ENCODE measurements at places on chromosomes 2 and 18.

GRCh38 chr18:74679006-74679678, 81.5 kb downstream of the ZNF407 start:
- no peak for DNase-seq

DNA sequence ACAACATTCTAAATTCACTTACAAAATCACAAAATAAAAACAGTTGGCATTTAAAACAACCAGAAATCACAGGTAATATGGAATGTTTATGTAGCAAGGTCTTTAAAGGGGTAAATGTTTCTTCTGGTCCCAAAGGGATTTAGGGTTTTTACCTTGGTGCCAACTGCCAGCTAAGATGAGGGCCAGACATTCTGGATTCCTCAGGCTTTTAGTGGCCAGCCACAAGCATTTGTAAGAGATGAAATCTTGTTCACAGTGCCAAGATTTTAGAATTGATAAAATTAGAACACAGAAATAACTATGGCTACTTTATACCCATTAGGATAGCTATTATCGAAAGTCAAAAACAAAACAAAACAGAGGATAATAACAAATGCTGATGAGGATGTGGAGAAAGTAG, 60.4 kb upstream of the CDKL4 start:
- no peak for DNase-seq

DNA sequence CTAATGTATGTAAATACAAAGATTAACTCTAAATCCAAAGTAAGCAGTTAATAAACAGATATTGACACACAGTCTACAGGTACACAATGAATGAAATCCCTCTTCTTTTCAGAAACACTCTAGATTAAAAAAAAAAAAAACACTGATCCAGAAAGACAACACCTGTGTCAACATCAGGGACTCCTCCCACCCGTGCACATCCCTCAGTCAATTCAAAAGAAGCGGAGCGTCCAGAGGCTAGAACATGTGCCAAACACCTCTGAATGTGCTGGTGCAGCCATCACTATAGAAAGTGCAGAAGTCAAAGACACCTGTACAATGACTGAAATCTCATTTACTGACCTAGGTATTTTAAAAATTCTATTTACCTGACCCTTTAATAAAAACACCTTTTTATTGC, 622.6 kb upstream of the ID2 start:
- DNase-seq = no peak

DNA sequence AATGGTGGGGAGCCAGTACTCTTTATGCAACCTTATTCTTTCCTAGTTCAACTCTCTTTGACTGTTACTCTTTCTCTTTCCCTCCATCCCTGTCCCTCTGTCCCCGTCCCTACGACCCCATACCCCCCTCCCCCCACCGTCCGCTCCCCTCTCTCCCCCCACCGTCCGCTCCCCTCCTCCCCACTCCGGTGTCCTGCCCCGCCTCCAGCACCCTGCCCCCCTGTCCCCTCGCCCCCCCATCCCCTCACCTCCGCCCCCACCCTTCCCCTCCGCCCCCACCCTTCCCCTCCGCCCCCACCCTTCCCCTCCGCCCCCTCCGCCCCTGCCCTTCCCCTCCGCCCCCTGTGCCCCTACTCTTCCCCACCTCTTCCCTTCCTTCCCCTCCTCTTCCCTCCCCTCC, 128.4 kb downstream of the LPIN1 start:
- DNase-seq = no peak

- DNase-seq = no peak
Observed at GRCh38 chr2:45806563-45807358, 155.3 kb downstream of the PRKCE start.

- DNase-seq = no peak
Observed at GRCh38 chr18:36329684-36330434, 32.3 kb downstream of the FHOD3 start.

GRCh38 chr2:98346311-98347236, at the start of gene CNGA3:
TSS of gene CNGA3 (plus strand) at chr2:98346456. CDS start at chr2:98369976, 23,520 bp downstream.
- peak; percentile 11 for DNase-seq

GRCh38 chr2:197208841-197209240, 101.7 kb downstream of the ANKRD44 start:
- DNase-seq = no peak

GRCh38 chr2:186533717-186534116, 47.7 kb downstream of the ZC3H15 start:
- DNase-seq = no peak

DNA sequence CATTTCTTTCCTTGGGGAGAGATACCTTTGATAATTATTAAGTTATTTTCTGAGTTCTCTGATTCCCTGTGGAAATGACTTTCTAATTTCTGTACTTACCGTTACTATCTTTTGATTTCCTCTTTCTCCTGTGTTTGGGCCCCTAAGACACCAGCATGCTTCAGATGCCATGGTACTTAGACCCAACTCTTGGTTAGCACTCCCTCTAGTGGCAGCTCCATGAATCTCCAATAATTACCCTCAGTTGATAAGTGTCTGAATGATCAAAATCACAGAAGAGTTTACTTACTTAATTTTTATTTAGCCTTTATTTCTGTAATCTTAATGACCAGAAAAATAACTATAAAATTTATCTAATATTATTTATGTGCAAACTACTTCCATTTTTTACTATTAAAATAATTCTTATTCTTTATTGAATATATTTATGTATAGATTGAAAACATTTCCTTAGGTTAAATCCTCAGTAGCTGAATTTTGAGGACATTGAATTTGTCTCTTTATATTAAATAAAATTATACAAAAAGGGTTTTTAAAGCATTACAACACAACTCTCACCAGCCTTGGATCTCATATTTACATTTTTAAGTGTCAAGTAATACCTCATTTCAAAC, 300.4 kb downstream of the KCNS3 start:
- peak; percentile 41 for DNase-seq

DNA sequence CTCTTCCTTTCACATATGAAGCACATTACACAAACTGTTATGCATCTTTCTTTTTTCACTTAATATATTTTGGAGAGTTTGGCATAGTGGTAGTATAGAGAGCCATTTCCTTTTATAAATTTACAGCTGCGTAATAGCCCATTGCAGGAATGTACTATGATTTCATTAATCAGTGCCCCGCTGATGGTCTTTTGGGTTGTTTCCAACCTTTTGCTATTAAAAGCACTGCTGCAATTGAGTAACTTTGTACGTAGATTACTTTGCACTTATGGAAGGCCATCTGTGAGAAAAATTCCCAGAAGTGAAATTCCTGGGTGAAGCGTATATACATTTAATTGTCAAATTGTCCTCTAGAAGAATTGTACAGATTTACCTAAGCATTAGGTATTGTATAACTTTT, 565.3 kb upstream of the ZNF804A start:
- DNase-seq = no peak

DNA sequence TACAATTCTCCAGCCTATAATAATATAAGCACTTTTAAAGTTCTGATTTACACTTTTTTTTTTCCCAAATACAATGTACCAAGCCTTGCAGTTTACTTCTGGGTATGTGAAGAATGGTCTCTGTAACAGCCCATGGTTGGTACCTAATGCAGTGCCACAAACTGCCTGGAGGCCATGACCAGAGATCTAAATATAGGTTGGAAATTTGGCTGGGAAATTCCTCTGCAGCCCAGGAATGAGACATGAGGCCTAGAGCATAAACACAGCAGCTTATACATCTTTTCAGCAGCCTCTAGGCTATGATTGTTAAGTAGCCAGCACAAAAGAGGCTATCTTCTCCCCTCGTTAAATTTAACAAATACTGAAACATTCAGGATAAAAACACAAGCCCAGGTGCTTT, 432.0 kb upstream of the FAM98A start:
- DNase-seq = no peak

DNA sequence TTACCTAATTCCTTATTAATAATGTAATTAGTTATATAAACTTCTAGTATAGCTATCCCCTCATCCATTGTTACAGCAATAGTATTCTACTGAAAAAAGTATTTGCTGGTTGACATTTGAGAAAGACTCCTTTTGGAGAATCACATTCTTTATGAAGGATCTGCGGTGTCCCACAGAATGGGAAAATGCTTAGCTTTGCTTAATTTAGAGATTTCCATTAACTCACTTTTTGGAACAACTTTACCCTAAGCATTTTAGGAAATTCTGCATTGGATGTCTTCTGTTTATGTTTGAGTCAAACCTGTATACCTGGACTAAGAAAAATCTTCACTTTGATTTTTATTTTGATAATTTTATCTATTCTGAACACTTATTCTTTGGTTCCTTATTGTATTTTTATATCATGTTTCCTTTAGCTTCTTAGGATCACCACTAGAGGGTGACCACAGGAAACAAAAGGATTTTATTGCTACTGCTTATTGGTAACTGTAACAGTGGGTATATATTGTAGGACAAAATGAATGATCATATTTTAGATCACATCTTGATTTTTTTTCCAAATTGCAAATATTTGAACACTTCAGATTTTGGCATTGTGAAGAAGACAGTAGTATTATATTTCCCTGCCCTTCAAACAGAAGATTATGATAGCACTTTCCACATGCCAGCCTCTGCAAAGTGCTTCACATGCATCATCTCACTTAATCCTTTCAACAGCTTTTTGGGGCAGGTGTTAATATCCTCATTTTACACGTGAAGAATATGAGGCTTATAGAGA, 79.6 kb downstream of the MIB1 start:
- no peak for DNase-seq

DNA sequence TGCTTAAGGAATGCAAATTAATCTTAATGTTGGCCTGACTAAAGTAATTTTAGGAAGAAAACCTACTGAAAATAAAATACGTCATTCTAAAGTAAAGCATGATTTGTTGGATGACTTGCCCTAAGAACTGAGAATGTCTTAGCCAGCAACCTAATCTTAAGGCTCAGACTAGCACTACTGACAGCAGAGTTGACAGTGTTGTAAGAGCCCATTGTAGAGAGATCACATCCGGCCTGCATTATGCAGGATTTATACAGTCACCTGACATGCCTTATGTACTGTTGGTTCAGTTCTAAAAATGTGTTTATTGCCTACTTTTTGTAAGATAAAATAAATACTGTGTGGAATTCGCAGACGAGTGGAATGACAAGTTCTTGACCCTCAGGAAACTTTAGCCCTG, 82.3 kb downstream of the TMEM185B start:
- DNase-seq = no peak

DNA sequence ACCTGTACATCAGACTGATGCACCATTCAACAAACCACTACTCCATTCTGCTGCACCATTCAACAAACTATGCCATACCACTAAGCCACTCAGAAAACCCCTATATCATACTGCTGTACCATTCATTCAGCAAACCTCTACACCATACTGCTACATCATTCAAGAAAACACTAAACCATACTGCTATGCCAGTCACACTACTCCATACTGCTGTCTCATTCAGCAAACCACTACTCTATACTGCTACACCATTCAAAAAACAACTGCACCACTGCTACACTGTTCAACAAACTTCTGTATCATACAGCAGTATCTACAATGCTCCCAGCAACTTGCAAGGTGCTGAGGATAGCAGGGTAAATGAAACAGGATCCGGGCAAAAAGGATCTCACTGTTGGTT, 12.9 kb upstream of the SLC1A4 start:
- no peak for DNase-seq

- DNase-seq = no peak
Observed at GRCh38 chr2:165667375-165667774, 126.7 kb downstream of the GALNT3 start.

DNA sequence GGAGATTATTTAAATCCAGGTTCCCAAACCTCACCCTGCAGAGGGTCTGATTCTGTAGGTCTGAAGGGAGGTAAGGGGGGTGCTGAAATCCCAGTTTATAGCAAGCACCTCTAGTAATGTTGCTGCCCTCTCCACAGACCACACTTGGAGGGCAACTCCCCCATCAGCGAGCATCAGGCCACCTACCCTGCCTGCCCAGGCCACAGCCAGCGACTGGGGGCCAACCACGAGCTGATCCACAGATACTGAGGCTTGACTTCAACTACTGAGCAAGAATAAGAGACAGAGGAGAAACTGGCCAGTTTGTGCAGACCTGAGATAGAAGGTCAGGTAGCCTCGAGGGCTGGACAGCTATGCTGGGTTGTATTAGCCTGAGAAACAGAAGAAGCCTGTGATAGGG, 36.3 kb upstream of the LBH start:
- no peak for DNase-seq

- no peak for DNase-seq
Observed at GRCh38 chr2:104412384-104412783, 441.5 kb upstream of the POU3F3 start.
